ENCODE measurements at places on chromosomes 16 and 17.

GRCh38 chr16:81720973-81721906, 57.9 kb upstream of the PLCG2 start:
- no peak for DNase-seq

- no peak for DNase-seq
Measured at GRCh38 chr16:53809088-53809932, 105.4 kb downstream of the FTO start.

- DNase-seq, result no peak
Measured at GRCh38 chr16:62019851-62020250, 16.4 kb downstream of the CDH8 start.

- DNase-seq, result no peak
Measured at GRCh38 chr16:84109598-84110335, 7.0 kb downstream of the MBTPS1 start.

DNA sequence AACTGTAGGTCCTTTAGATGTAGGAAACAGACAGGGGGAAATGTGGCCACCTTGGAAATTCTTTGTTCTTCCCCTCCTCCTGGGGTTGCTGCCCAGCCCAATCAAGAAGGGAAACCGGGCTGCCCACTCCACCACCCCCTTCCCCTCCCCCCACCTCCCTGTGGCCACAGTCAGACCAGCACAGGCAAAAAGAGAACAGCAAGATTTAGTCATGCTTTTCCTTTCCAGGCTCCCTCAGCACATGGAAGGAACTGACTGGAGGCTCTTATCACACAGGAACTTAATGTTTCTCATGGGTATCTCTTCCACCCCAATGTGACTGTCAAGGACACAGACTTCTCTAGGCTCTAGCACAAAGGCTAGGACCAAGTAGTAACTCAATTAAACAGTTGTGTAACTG, 3.0 kb upstream of the CCL1 start:
- DNase-seq, result no peak
